Iris pigment epithelial cell (primary cell): ENCODE measurements at places on chromosomes 4 and X.

DNA sequence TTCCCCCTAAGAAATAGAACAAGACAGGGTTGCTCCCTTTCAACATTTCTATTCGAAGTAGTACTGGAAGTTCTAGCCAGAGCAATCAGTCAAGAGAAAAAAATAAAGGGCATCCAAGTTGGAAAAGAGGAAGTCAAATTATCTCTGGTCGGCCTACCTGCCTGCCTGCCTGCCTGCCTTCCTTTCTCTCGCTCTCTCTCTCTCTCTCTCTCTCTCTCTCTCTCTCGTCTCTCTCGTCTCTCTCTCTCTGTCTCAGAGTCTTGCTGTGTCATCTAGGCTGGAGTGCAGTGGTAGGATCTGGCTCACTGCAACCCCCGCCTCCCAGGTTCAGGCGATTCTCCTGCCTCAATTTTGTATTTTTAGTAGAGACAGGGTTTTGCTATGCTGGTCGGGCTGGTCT lies 42.9 kb downstream of the CCKAR start:
- DNase-seq = no peak

- DNase-seq = no peak
Observed at GRCh38 chr4:24768604-24769003, 26.8 kb upstream of the SOD3 start.

GRCh38 chr4:10731162-10731561 lies 46.6 kb upstream of the CLNK start:
- DNase-seq = no peak

DNA sequence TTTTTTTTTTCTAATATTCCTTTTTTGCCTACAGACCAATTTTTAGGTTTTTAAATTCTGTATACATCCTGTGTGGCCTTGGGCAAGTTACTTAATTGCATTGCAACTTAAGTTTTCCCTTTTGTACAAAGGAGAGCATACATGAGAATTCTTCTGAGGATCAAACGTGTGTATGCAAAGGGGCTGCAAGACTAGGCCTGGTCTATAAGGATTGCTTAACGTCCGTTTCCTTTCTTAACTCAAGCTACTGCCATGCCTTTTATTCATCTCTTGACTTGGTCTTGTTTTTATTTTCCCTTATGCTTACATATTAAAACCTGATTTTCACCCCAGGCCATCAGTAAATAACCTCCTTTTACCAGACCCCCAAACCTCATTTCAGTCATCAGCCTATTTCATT lies 13.6 kb downstream of the RBPJ start:
- DNase-seq = no peak

DNA sequence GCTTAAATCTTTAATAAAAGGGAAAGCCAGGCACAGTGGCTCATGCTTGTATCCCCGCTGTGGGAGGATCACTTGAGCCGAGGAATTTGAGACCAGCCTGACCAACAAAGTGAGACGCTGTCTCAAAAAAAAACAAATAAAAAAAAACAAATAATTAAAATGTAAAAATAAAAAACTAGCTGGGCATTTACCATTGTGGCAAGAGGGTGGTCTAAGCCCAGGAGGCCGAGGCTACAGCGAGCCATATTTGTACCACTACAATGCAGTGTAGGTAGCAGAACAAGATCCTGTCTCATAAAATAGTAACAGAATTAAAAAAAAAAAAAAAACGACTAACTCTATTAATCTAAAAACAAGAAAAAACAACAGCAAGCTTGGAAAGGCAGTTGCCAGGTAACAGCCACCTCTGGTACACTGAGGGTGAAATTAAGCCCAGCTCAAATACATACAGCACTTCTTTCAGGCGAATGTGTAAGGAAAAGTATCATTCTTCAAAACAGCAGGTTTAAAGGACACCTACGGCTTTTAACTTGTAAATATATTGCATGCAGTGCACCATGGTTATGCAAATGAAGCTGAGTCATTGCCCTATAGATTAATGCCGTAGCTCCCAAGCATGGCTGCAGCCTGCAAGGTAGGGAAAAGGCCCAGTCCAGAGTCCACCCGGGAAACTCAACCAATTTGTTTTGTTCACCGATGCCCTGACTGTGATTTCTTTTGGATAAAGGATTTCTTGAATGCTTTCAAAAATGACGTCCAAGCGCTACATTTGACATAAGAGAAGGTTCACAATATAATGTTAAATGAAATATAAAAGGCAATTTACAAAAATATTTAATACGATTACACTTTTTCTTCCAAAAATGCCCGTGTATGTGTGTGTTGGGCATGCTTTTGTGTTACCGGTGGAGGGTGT lies 14.5 kb upstream of the TXLNG start:
- DNase-seq = peak; percentile 89

DNA sequence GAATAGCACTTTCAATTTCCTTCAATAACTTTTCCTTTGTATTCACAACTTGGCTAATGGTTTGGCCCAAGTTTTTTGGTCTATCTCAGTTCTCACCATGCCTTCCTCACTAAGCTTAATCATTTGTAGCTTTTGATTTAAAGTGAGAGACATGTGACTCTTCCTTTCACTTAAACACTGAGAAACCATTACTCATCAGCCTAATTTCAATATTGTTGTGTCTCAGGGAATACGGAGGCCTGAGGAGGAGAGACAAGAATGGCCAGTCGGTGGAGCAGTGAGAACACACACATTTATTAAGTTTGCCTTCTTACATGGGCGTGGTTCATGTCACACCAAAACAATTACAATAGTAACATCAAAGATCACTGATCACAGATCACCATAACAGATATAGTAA lies 56.7 kb downstream of the TSPAN5 start:
- DNase-seq = peak; percentile 79

DNA sequence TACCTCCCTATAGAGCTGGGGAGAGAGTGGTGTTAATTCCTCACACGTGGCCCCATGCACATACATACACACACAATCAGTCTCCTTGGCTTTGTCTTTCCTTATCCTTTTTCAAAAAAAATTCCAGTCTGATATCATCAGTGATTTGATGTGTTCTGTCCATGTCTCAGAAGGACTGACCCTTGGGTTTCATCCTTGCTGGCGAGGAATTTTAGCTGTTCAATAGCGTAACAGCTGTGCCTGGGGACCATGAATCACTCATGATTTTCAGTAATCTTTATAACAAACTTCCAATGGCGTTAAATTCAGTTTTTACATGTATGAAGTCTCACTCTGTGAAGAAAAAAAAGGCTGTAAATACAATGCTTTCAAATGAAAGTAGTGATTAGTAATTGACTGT lies 204.6 kb downstream of the RBMX2 start:
- DNase-seq = no peak

- DNase-seq = no peak
Observed at GRCh38 chrX:57674861-57675260, 5.2 kb downstream of the NLRP2B start.

- peak; percentile 84 for DNase-seq
Observed at GRCh38 chr4:176187624-176188023, 7.8 kb downstream of the SPATA4 start.

- no peak for DNase-seq
Observed at GRCh38 chrX:136662104-136662503, 14.1 kb downstream of the CD40LG start.

DNA sequence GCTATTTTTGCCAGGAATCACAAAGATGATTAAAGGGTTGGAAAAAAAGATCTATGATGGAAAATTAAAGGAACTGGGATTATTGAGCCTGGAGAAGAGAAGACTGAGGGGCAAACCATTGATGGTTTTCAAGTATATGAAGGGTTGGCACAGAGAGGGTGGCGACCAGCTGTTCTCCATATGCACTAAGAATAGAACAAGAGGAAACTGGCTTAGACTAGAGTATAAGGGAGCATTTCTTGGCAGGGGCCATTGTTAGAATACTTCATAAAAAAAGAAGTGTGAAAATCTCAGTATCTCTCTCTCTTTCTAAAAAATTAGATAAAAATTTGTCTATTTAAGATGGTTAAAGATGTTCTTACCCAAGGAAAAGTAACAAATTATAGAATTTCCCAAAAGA lies 75.1 kb downstream of the NPNT start:
- no peak for DNase-seq

DNA sequence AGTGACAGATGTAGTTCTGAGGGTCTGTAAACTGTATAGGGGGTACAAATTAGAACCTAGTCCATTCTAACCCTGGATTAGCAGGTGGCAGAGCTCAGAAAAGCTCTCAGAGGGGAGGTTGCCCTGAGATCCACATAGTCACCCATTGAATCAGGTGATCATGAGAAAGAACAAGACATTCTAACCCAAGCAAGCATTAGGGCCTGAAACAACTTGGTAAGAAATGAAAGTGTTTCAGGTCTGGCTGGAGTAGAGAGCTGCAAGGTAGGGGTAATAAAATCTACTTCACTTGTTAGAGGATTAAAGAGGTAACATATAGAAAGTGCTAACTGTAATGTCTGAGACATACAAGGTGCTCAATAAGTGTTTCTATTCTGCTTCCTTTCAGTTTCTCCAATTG lies 8.8 kb upstream of the BMP2K start:
- DNase-seq = no peak

- no peak for DNase-seq
Observed at GRCh38 chr4:86870442-86871069, 21.4 kb upstream of the SLC10A6 start.

DNA sequence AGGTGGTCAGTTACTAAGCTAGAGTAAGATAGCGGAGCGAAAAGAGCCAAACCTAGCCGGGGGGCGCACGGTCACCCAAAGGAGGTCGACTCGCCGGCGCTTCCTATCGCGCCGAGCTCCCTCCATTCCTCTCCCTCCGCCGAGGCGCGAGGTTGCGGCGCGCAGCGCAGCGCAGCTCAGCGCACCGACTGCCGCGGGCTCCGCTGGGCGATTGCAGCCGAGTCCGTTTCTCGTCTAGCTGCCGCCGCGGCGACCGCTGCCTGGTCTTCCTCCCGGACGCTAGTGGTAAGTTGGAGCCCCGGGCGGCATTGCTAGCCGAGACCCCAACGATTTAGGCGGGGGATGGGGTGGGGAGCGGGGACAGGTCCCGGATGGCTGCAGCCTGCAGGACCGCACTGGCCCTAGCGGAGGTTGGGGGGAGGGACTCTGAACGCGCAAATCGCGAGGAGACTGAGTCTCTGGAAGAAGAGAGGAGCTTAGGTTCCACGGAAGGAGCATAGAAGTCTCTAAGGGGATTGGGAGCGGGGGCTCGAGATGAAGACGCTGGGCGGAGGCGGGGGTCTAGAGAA lies 573 bp downstream of the HTR2C start:
- DNase-seq = no peak

- no peak for DNase-seq
Observed at GRCh38 chr4:79174490-79175252, 151.2 kb downstream of the NAA11 start.

DNA sequence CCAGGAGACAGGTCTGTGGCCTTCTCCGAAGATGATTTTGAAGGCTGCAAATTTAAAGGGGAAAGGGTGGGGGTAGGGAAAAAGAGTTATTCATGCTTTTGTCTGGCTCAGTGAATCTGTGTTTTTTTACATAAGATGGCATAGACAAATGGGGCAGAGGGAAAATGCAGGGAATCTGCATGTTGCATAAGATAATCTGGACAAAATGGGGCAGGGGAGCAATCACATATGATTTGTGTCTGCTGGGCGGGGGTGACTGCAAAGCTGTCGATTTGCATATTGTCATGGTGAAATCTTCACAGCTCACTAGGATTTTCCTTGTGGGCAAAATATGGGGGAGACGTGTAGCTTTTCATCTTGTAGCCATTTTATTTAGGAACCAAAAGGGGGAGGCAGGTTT lies 29.4 kb upstream of the GYG2 start:
- DNase-seq = no peak

DNA sequence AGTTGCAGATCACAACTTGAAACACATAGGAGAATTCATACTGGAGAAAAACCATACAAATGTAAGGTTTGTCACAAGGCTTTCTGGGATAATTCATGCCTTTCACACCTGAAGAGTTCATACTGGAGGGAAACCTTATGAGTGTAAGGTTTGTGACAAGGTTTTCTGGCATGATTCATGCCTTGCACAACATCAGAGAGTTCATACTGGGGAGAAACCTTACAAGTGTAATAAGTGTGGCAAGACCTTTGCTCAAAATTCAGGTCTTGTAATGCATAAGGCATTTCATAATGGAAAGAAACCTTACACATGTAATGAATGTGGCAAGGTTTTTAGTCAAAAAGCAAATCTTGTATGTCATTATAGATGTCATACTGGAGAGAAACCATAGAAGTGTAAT lies 58.8 kb upstream of the ENPEP start:
- peak; percentile 6 for DNase-seq

DNA sequence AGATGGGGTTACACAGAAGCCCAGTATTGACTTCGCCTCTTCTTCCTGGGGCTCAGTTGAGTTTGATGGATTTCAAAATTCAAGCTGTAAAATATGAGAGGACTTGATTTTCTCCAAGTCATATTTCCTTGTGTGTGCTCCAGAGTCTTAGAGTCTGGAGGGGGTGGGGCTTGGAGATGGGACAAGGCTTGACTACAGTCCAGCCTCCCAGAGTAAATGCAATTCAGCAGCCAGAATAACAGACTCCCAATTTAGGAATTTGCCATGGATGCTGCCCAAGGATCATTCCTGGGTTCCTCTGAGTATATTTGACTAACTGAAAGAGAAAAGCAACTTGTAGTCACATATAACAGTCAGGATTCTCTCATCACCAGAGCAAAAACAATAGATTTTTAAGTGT lies 53.7 kb upstream of the RBPJ start:
- DNase-seq = no peak

GRCh38 chr4:189504220-189504619 lies 436.5 kb upstream of the FRG1 start:
- DNase-seq = no peak

- DNase-seq = no peak
Observed at GRCh38 chr4:158169931-158170690, 2.7 kb downstream of the GASK1B start.

DNA sequence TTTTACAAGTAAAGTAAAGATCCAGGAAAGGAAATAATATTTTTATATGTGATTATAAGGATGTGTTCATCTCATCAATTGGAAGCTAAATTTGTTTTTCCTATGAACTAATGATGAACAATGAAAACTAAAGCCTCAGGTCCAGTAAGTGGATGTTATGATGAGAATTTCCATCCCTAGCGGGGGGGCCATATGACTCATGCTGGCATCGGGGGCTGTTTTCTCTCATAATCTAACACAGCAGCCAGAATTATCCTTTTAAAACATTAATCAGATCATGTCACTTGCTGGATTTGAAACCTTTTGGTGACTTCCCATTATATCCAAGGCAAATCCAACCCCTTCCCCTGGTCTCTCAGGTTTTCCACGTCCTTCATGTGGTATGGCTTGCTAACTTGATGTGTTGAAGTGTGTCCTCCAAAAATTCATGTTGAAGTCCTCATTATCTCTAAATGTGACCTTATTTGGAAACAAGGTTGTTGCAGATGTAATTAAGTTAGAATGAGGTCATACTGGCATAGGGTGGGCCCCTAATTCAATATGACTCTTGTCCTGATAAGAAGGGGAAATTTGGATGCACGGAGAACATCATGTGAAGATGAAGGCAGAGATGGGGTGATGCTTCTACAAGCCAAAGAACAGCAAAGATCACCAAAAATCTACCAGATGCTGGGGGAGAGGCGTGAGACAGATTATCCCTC lies 96.8 kb downstream of the AKAP4 start:
- DNase-seq = peak; percentile 9

- DNase-seq = no peak
Observed at GRCh38 chrX:63935835-63936234, 150.8 kb upstream of the ARHGEF9 start.

GRCh38 chr4:95181243-95181995 lies 367.4 kb downstream of the UNC5C start:
- DNase-seq = peak; percentile 14

GRCh38 chrX:118644378-118644777 lies 83.0 kb upstream of the IL13RA1 start:
- peak; percentile 56 for DNase-seq
